A549 treated with dexamethasone at 1 μM for 4 hours (cell line): ENCODE measurements at places on chromosomes 3 and 15. TPM values are rescaled to one million over a fixed set of nuclear protein-coding genes. Genes with fewer than 3 reads are reported as not detected.

SEMA6D gene
- not detected in 5 replicates for total RNA-seq

PRTG gene
- total RNA-seq = 8.6 to 10.8 TPM (median 10.0 TPM) in 5 replicates

GOLGA6B gene
- total RNA-seq = 0.05 TPM in 1 of 5 replicates, not detected in the others

GABRR3 gene
- total RNA-seq = not detected in 5 replicates
